ENCODE measurements at places on chromosomes 1 and 21.
A peak's percentile ranks its signal among the peaks of the same experiment; 100 is the strongest.

GRCh38 chr1:77900687-77901293 lies 12.4 kb downstream of the NEXN start:
- DNase-seq = no peak

- no peak for DNase-seq
These were observed 26.3 kb downstream of the CAMTA1 start for GRCh38 chr1:6811583-6811982.

- DNase-seq = no peak
These were observed 1.5 kb upstream of the PLA2G2F start for GRCh38 chr1:20137604-20138003.

DNA sequence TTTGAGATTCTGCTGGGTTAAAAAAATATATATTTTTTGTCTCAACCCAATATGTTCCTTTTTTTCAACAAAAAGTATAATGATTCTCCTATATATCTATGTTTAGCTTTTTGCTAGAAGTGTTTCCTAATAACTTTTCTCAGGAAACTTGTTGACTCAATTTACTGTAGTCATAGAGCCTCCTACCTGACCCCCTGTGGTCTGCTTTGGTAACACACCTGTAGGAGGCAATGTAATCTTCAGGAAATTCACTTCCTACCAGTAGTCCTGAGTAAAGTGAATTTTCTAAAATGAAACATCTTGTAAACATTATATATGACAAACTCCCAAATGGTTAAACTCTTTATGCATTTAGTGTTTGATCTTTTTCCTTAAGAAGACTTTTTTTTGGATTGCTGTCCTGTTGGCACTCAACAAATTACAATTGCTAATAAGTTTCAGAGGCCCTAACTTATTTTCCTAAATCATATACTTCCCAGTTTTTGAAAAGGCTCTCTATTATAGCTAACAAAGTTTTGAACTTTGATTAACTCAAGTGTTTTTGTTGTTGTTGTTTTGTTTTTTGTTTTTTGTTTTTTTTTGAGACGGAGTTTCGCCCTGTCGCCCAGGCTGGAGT lies 118.3 kb downstream of the OLFML2B start:
- no peak for DNase-seq

DNA sequence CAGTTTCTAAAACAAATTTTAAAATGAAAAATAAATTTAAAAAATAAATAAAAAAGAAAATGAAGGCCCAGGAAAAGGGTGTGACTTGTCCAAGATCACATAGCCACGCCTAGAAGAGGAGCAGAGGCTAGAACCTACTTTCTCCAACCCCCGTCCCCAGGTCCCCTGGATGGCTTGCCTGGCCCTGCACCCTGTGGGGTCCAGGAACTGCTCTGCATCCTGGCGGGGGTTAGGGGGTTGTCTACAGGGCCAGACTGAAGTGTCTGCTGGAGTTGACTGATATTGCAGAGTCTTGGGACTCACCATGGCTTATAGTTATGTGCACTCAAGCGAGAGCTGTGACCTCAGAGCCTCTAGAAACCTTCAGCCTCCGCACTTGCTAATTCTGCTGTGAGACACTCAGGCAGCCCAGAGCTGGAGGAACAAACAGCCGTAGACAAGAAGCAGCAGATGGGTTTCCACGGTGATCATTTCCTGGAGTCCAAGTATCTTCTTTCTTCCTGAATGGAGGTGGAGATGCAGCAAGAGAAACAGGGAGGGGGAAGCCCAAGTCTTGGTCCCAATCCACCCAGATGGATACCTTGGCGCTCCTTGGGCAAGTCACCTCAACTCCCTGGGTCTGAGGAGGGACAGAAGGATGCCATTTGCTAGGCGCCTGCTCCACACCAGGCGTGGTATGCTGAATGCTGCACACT lies 5.2 kb upstream of the EXTL1 start:
- no peak for DNase-seq

DNA sequence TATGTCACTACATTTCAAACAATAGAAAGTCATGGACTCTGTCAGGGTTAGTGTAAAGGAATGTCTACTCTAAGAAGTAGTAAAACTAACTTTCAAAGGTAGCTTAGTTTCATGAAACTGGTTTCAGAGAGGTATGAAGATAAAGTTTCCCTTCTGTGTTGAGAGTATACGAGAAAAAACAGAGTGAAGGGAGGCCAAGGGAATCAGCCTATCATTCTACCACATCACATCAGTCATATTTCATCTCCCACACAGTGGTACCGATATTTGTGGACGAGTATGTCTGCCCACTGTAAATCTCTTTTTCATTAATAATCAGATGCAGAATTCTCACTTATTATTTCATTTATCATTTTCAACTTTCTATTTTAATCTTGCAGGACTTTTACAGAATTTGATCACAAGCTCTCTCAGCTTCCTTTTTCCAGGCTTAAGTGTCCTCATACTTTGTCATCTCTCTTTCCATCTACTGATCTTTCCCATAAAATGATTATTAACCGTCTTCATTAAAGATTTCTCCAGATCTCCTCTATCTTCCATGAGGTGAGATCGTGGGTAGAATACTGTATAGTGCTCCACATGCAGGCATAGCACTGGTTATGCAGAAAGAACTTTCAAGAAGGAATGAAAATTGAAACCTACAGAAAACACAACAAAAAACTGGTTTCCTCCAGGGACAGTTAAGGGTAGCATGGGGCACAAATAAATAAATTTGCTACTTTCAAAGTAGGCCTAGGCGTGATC lies 11.5 kb upstream of the IFI16 start:
- DNase-seq = no peak

GRCh38 chr1:81606656-81607055 lies 194.1 kb upstream of the ADGRL2 start:
- DNase-seq = no peak

GRCh38 chr1:45331436-45332345 lies 5.0 kb downstream of the HPDL start:
- DNase-seq = no peak

DNA sequence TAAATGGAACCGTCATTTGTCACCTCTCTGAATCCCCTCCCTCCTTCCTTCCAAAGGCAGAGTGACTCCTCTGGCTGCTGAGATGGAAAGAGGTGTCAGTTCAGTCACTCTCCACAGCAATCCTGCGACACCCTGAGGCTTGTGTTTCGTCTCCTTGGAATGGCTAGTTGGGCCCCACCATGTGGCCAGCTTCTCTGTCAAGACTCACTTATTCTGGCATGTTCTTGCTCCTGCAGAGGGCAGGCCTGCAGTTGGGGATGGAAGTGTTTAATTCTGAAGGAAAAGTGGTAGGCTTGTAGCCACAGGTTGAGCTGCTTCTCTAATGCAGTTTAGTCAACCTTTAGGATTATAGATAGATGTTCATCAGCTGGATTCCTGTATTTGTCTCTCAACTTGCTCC lies 149.6 kb downstream of the LMO4 start:
- DNase-seq = peak; percentile 33

All from iPS DF 19.7 (cell line).